ENCODE measurements at places on chromosomes 3 and 15.

DNA sequence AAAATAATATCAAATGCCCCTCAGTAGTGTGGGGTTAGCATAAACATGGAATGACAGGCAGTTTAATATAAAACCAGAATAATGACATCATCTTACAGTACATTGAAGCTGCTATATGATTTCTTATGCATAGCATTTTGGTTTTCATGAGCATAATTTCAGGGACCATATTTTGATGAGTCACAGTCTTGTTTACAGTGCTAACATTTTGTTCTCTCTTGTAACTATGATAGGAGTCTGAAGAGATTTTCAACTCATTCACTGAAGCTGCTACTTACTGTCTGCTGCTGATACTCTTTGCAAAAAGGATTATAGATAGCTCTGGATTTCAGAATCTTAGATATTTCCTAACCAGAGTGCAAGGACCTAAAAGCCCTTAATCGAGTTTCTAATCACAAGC lies 92.6 kb upstream of the CCDC54 start:
- DNase-seq, result no peak

GRCh38 chr3:151093905-151094304 lies 8.4 kb downstream of the MED12L start:
- no peak for DNase-seq

DNA sequence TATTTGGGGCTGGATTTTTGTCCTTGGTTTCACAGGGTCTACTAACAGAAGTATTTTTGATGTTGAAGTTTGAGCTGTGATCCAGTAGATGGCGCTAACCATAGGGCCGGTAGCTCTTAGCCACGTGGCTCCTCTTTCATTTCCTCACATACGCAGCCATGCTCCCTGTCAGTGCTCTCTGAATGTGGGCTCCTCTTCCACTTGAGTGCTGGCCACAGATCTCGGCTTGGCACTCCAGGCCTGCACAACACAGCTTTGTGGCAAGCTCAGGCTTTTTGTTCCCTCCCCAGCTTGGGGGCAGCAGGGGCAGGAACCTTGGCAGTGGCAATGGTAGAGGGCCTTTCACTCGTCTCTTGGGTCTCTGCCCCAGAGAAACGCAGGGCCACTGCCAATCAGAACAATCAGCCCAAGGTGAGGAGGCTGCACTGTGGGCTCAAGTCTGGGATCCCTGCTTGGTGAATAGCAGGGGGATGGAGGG lies 18.6 kb upstream of the DNAAF4 start:
- DNase-seq, result peak; percentile 37

DNA sequence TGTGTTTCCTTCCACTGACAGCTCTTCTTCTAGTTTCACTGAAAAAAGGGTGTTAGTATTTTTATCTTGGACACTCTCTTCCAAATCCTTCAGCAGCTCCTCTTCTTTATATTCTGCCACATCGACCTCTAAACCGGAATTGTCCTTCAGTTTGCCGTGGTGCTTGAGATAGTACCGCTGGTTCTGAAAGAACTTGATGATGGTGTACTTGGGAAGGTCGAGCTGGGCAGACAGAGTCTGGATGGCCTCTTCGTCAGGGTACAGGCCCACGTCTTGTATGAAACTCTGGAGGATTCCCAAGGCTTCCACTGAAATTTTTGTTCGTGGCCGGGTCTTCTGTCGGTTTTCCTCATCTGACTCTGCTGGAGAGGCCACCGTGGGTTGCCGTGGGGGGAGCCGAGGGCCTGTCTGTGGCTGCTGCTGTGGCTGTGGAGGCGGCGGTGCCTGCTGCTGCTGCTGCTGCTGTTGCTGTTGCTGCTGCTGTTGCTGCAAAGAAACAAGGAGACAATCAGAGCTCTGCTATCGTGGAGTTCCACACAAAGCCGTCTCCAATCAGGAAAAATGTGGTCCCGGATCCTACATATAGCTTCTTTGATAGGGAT lies 75.8 kb downstream of the SATB1 start:
- DNase-seq, result no peak

GRCh38 chr15:88020806-88021205 lies 235.7 kb downstream of the NTRK3 start:
- DNase-seq, result no peak

DNA sequence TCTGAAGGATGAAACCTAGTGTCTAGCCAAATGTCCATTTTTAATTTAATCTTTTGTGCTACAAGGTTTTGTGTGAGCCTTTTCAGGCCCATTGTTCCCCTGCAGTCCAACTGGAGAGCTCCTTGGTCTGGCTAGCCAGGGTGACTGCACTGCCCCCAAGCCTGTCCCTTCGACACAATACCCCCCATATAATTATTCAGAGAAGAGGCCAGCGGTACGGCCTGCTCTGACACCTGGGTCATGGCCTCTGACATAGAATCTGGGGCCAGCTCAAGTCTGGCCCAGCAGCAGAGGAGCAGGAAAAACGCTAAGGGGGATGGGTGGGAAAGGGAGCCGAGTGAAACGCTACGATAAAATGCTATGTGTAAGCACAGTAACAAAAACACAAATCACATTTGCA lies 64.2 kb upstream of the PYGO1 start:
- DNase-seq, result no peak

DNA sequence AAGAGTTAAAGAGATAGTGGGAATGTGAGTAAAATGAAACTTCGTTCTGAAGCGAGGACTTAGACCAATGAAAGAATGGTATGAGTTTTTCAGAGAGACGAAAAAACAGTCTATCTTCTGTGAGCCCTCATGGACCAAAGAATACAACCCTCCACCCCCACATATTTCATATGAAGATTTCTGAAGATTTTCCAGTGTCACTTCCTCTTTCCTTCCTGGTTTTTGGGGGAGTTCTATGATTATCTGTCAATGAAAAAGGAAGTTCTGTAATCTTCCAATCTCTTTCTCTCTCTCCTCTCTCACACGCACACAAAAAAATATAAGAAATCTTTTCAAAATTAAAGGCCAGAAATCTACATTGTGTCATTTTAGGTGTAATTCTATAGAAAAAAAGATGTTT lies 27.7 kb downstream of the CMSS1 start:
- no peak for DNase-seq

DNA sequence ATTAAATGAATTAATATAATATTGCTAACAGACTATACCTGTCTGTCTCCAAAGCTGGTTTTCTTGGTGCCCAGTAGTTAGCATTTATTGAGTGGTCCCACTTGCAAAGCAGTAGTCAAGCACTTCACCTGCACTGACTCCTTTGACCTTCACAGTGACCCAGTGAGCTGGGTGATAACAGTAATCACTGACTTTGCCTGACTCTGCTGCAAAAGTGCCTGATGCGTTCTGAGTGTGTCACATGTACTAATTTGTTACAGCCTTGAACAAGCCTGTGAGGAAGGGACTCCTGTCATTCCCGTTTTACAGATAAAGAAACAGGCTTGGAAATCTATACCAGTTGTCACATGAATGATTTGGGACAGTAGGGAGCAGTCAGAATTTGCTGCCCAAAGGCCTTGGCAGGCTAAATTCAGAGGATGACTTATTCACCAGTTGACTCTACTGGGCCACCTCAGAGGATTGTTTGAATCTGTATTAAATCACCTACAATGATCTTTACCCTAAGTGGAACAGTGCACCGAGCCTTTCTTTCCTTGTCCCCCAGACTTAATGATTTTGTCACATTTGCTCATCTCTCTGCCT lies 116.6 kb upstream of the PLXNA1 start:
- no peak for DNase-seq

DNA sequence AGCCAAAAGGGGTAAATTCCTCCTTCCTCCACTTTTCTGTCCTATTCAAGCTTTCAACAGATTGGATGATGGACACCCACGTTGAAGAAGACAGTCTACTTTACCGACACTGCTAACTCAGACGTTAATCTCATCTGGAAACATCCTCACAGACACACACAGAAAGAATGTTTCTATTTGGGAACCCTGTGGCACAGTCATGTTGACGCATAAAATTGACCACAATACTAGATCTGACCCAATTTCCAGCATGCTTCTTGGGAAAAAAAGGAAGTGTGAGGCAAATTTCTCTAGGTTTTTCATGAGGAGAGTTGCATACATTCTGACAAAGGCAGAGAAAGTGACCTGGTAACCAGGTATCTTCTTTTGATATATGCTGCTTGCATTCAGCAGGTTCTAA lies 594.1 kb downstream of the FGF12 start:
- DNase-seq, result no peak

DNA sequence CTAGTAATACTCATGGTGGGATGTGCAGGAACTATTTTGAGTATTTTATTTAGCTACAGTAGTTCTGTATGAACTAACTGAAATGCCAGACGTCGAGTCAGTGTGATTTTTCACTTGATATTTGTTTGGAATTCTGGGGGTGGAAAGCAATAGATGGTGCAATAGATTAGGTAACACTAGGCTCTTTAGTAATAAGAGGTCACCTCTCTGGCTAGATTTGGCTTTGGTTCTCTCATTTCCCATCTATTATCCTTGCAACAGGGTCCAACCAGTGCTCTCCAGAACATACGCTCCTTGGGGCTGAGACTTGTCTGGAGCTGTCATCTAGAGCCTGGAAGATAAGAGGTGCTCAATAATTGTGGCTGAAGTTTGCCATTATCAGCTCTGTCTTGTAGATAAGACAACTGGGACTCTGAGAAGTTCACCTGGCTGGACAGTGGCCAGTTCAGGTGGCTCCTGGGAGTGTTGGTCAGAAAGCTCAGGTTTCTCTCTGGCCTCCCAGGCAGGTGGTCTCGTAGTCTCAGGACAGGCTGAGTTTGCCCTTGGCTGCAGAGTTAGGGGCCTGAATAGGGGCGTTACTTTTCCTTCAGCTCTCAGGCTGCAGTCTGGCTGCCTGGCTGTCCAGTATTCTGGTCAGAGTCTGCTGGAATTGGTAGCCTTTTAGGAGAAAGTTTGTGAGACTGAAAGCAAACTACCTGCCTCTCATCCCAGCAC lies 277.5 kb upstream of the RGMA start:
- no peak for DNase-seq

DNA sequence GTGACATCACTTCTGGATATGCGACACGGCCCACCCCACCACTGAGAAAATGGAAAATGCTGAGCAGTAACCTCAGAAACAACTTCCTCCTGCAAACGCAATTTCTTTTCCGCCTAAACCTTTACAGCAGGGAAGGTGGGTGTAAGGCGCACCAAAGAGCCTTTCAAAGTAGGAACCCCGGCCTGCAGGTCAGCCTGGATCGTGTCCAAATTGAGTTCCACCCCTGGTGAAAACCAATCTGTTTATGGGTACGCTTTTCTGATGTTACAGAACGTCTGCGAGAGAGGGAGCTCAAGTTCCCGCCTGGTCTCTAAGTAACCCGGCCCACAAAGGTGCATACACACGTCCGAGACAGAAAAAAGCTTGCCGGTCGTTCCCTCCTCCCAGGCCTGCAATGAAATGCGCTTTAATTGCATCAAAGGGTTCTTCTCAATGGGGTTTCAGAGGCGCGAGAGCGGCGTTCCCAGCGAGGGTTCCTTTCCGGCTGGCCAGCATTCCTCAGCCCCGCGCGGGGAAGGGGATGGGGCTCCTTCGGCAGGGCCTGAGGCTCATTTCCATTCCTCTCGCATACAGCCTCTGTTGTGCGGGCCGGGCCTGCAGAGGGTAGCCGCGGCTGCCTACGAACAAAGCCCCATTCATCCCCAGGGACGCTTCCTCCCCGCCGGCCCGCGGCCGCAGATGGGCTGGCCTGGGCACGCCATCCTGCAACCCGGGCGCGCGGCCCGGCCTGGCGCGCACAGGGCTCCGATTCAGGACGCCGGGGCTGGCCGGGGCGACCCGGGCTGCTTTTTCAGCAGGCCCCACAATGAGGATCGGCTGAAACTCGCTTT lies 138.1 kb downstream of the TMCO5A start:
- peak; percentile 81 for DNase-seq

DNA sequence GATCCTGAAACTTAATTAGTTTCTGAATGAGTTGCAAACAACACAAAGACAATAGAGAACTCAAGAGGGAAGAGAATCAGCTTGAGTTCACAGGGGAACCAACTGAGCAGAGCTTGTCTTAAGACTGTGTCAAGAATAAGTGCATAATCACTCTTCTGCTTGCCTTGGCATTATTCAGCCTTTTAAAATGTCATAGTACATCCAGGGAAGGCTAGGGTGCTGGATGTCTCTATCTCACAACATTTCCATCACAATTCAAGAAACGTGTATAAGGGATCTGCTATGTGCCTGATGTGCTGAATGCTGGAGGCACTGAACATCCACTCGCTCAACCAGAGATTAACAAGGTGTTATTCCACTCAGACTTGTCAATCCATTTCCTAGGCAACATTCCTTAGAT lies 122.6 kb downstream of the CPNE4 start:
- DNase-seq, result no peak

- DNase-seq, result no peak
Observed at GRCh38 chr15:101009176-101009575, 90.0 kb downstream of the LRRK1 start.

DNA sequence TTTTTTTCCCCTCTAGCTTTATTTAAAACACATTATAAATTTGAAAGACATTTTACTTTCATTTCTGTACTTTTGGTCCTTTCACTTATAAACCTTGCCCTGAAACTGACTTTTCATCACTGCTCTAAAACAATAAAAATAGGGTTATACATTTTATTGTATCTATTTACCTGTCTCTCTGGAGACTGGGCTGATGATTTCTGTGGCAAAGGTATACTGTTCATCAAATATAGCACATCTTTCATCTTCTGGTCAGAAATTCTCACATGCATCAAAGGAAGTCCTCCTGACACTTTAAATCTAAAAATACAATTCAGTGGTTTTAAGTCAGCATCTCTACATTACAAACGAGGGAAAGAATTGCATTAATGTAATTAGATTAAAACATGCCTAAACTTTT lies 86.1 kb downstream of the VPS13C start:
- no peak for DNase-seq

DNA sequence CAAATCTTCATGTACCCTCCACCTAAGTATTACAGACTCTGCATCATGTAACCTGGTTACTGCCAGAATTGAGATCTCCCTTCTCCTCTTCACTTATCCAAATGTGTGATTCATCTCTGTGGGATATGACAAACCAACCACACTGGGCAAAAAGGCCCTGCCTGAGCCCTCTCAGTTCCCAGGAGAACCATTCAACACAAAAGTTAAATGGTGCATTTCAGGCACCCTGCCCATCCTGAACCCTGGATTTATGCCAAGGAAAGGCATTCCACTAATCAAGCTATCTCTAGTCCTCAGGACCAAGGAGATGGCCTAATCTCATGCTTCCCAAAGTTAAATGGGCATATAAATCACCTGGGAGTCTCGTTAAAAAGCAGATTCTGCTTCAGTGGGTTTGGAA lies 108.5 kb downstream of the TNIK start:
- no peak for DNase-seq

GRCh38 chr15:35023804-35024203 lies 35.7 kb upstream of the ZNF770 start:
- no peak for DNase-seq

- DNase-seq, result no peak
Observed at GRCh38 chr3:39106281-39106811, 1.1 kb downstream of the GORASP1 start.

- no peak for DNase-seq
Observed at GRCh38 chr15:88449581-88449980, 17.6 kb downstream of the MRPL46 start.

DNA sequence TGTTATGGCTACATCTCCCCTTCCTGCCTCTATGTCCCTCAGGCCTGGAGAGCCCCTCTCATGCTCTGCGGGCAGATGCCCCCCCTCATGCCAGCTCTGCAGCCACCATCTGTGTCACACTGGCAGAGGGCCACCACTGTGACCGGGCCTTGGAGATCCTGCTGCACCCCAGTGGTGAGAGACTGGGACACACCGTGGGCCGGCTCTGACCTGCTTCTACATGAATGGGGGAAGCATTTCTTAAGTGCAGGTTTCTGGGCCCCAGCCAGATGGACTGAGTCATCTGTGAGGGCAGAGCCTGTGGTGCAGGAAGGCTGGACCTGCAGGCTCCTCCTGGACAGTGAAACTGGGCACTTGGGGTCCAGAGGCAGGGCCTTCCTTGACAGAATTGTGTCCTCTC lies 4.8 kb downstream of the VWA5B2 start:
- no peak for DNase-seq
